Foreskin melanocyte (primary cell): ENCODE measurements at places on chromosomes 12 and 14.

GRCh38 chr12:107718606-107719005 lies 33.0 kb downstream of the PWP1 start:
- no peak for DNase-seq

DNA sequence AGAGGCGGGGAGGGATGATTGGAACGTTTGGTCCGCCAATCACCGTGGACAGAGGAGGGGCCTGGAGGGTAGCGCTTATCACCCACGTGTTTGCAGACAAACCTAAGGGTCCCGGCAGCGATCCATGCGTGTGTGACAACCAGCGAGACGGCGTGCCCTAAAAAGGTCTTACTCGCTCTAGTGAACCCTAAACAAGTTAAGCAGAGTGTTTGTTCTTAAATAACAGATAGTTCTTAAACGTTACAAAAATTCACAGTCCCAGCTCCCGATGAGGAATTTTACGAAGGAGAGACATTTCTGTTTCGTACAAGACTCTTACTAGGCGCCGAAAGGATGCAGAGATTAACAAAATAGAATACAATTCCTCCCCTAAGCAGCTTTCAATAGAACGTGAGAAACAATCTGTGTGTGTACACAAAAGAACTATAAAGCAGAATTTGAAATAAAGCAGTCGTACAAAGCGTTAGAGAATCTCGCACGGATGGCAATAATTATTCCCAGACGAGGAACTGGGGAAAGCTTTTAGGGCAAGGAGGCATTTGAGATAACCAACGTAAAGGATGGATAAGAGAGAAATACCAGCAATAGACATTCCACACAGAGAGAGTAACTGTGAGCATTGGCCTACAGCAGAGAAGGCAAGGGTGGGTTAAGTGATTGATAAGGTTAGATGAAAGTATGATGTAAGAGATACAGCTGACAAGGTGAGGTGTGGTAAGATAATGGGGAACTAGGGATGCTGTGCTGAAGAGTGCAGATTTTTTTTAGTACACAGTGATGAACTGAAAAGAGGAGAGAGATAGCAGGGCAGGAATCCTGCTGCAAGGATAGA lies 831 bp upstream of the RPS6KA5 start:
- no peak for DNase-seq

DNA sequence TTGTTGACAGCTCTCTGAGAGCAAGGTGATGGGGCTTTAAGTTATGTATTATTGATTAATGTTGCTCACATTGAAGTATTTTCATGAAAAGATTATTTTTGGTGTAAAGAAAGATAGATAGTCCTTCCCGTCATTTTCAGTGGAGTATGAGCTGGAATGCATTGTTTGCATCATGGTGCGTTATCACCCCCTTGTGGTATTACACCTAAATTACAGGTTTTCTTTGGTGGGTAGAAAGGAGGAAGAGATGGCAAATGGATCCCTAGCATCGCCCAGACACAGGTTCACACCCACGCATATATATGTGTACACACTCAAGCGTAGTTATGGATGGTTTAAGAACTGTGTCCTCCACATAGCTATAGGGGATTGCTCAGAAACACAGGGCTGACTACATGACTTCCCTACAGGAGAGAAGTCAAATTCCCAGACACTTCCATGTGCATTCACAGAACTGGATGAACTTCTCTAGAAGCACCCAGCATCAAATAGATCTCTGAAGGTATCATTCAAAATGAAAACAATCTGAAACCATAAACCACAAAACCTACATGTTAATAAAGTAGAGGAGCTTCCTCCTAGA lies 14.4 kb upstream of the SERPINA10 start:
- DNase-seq: no peak

GRCh38 chr14:68343534-68344118 lies 449.2 kb downstream of the ZFP36L1 start:
- no peak for DNase-seq

GRCh38 chr14:77007975-77008421 lies 20.5 kb downstream of the IRF2BPL start:
- no peak for DNase-seq

DNA sequence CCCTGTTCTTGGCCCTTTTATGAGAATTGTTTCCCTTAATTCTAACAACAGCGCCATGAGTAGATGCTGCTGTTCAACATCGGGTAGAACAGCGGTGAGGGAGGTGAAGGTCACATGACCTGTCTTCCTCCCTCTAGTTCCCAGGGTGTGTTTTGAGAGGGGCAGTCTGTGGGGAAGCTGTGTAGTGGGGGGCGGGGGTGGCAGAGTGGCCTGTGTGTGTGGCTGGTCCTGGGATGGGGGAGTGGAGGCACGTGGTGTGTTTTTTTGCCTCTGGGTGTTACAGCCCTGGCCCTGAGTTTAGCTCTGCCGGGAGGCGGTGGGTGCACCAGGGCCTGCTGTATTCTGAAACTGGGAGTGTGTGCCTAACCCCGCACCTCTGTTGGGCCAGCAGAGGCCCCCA lies 202.7 kb downstream of the TSPAN9 start:
- DNase-seq: no peak

DNA sequence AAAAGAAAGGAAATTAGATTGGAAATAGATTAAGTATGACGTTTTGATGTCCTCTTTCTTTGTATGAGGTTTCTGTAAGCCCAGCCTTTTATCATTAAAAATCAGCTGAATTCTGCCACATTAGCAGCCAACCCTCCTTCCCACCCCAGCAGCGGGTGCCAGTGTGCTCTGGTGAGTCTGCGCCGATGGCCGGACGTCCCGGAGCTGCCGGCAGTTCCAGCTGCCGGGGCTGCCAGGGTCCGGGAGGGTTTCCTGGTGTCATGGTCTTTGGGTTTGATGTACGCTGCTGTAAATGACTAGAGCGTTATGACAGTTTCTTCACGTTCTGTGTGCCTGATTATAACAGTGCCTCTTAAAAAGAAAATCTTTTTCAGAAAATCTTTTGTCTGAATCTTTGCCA lies 51.5 kb upstream of the DYNC1H1 start:
- DNase-seq: no peak
